Fibroblast of the aortic adventitia (primary cell): ENCODE measurements at places on chromosomes 5 and 9. TPM values are rescaled to one million over a fixed set of nuclear protein-coding genes. Genes with fewer than 3 reads are reported as not detected.

The RNF183 gene
- not detected in 2 replicates for total RNA-seq

The TMEM215 gene
- total RNA-seq, result not detected in 2 replicates

The GZMA gene
- not detected in 2 replicates for total RNA-seq

The ZBTB5 gene
- total RNA-seq, result 9.3 and 9.4 TPM in 2 replicates

The DMGDH gene
- total RNA-seq, result 4.2 and 7.3 TPM in 2 replicates

The ATOX1 gene
- total RNA-seq, result 28.6 and 66.6 TPM in 2 replicates

The SMIM23 gene
- total RNA-seq, result not detected in 2 replicates

DNA sequence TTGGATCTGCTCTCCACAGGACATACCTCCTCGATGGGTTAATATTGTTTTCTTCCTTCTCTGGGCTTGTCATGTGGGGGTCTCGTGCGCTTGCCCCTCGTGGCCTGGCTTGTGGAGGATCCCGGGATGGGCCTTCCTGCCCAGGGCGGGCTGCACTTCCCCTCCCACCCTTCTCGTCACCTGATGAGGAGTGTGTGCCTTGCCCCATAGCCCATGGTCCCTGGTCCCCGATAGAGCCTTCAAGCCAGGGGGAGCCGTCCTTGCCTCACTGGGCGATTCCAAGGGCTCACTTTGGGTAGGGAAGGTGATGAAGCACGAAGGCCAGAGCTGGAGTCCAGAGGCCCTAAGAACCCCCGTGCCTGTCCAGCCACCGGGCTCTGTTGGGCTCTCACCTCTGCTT lies 28.7 kb downstream of the DYNC2I2 start:
- DNase-seq, result no peak

DNA sequence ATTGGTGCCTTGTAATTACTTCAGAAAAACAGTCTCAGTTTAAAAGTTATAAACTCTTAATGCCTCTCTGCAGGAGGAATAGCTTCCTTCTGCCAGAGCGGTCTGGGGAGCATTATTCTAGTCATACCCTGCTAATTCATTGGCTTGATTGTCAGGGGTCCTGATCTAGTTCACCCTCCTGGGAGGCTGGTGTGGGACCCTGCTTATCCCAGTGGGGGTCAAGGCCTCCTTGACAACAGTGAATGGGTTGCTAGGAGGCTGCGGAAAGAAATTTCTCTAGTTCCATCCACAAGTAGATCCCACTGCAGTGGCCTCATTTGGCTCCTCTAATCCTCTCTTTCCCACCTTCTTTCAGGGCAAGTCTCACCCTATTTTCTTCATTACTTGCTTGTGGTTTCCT lies 105.7 kb downstream of the TMC1 start:
- DNase-seq, result no peak

- DNase-seq, result peak; percentile 47
These were observed 526.4 kb downstream of the NR2F1-AS1 start for GRCh38 chr5:93054424-93055163.

- peak; percentile 81 for DNase-seq
These were observed 17.5 kb downstream of the PTTG1 start for GRCh38 chr5:160439205-160439600.

DNA sequence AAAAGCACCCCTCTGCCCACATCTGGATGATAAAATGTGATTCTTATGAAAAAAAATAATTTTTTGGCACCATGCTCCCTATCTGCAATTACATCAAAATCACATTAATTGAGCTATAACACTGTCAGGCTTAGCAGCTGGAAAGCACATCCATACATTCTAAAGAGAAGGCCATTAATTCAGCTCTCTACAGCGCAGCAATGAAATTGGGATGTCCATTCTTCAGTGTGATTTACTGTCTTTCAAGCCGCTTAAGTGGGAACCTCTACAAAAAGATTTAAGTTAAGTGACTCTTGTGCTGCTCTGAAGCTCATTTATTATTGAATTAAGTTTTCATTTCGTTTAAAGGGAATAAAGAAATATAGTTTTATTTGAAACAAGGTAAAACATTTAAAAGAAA lies 171.3 kb downstream of the EBF1 start:
- no peak for DNase-seq

DNA sequence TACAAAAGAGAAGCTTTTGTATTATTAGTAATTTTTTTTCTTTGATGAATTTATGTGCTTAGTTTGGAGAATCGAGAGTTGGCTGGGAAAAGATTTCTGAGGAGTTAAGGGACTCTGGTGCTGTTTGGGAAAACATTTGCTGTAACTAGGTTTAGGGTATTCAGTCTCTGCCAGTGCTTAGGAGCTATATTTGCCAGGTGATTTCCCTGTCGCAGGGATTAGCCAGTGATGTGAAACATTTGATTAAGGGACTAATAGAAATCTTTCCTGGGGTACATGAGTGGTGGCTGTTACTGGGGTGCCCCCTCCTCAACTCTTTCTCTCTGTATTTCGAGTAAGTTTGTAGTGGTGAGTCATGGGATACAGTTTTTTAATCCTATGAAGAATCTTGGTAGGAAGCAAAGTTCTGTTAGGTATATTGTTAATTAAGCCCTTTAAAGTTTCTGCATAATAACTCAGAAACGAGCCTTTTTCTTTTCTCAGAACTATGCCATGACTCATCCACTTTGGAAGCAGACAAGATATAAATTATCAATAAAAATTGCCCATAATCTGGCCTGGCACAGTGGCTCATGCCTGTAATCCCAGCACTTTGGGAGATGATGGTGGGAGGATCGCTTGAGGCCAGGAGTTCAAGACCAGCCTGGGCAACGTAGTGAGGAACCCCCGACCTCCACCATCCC lies 18.6 kb downstream of the RGMB start:
- no peak for DNase-seq

DNA sequence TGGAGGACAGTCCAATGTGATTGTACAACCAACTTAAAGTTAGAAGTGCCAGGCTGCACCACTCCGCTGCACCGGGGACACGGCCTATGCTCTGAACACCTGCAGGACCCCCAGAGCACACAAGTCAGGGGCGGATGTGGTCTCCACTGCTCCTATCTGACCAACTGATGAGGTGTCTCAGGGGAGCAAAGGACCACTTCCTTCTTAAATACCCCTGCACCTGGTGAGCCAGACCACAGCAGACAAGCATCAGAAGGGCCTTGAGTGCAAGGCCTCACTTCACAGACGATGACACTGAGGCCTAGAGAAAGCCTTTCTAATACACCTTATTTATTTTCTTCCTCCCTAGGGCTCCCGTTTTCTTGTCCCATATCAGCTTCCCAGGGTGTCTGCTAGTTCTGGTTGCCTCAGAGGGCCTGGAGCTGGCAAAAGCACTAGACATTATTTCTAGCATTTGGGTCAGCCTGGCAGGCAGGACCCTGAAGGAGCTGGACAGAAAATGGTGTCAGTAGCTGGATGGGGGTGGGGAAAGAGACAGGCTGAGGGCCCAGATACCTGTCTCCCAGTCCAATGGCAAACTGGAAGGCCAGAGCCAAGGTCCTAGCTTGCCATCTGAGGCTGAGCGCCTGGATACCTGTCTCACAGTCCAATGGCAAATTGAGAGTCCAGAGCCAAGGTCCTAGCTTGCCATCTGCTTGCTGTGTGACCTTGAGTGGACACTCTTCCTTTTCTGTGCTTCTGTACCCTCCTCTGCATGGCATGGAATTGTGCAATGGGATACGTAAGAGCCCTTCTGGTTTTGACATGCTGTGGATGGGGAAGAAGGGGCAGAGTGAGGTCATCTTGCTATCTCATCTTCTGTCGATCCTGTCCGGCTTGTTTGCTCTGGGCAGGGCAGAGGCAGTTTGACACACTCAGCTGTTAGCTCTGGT lies 9.0 kb downstream of the CCDC69 start:
- no peak for DNase-seq

GRCh38 chr9:79341561-79341960 lies 230.2 kb upstream of the TLE4 start:
- DNase-seq, result no peak

- no peak for DNase-seq
These were observed 91.9 kb upstream of the PTPRD start for GRCh38 chr9:10704720-10705119.

- DNase-seq, result no peak
These were observed 220.6 kb downstream of the DMAC1 start for GRCh38 chr9:7578951-7579350.

GRCh38 chr9:35611230-35611797 lies 6.3 kb downstream of the TESK1 start:
- peak; percentile 44 for DNase-seq

DNA sequence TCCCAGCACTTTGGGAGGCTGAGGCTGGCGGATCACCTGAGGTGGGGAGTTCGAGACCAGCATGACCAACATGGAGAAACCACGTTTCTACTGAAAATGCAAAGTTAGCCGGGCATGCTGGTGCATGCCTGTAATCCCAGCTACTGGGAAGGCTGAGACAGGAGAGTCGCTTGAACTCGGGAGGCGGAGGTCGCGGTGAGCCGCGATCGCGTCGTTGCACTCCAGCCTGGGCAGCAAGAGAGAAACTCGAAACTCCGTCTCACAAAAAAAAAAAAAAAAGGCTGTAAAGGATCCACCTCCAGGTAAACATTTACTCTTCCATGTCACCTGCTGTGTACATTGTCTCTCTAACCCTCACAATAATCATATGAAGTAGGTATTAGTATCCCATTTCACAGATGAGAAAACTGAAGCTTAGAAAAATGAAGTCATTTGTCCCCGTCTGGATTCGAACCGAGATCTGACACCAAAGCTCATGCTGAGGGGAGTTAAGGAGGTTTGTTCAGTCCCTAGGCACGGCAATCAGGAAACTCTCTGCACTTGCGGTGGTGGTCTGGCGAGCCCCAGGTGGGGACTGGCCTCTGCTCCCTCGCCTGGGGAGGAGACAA lies 494 bp upstream of the DOCK2 start:
- no peak for DNase-seq

DNA sequence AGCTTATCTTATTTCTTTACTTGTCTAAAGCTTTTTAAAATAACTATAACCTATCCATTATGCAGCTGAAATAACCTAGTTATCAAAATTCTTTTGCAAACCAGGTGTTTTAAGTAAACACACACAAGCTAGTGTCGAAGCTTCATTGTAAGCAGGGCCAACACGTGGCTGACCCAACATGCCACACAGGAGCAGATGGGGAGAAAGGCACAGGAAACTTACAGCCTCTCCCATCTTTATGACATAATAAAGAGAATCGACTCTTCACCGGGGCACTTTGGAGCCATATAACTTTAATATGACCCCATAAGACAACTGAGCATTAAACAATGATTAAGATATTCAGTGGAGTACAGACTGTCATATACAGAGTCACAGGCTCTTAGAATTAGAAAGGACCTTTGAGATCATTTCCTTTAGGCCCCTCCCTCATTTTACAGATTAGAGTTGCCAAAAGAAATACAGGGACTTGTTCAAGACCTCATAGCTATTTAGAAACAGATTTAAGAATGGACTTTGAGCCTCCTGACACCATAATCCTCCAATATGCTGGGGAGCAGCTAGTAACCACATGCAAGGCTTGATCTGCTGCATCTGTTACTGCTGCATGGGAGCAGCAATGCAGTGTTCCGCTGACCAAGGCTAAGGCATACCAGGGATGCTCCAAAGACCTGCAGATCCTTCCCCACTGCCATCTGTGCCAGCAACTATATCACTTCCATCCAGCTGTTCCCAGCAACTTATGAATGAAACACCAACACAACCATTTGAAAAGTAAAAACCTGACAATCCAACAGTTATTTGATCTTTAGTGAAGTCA lies 75.4 kb downstream of the RASEF start:
- DNase-seq, result no peak

DNA sequence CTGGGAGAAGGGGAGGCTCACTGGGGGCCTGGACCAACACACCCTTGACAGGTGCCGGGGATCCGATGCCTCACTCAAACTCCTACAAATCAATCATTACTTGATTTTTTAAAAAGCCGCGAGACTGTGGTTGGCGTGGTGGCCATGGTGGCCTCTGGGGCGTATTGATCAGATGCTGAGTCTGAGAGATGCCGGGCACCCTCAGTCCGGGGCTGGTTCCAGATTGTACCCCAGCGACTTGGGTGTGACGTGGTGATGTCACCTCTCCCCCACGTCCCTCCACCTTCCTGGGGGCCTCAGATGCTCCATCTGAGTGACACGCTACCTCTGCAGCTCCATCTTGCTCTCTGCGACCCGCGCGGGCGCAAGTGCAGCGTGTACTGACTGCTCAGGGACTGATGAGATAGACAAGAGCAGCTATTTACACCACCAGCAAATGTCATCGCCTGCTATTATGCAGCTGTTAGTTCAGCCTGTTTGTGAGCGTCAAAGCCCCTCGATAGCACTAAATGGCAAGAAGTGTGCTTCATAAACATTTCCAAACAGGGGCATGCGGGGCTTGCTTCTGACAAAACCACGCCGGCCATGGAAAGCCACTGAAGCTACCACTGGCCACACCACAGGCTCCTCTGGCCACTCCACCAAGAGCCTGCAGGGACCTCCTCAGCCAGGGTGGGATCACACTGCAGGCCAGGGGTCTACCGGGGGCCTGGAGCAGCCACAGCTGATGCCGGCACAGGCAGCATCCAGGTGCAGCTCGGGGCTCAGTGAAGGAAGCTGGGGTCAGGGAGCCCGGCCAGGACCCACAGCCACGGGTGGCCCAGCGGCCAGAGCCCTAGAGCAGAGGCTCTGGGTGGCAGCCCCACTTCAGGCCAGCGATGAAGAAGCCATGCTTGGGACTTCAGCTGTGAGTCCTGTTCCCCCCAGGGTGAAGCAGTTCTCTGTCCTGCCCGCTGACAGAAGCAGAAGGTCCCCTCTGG lies 50.1 kb downstream of the SLC6A3 start:
- DNase-seq, result no peak

DNA sequence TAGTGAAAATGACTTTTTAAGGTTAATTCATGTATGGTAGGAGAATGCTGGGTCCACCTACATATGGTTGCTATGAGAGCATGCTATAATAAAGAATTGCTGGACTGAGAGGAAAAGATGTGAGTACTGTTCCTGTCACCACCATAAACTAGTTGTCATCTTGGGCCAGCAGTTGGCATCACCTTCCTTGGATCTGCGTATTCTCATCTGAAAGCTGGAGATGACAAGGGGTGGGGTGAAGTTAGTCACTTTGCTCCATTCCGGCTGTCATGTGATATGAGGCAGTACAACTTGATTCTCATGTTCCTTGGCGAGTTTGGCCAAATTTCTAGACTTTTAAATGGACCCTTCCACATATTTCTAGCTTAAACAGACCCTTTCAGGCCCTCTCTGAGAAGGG lies 33.3 kb downstream of the PIP5K1B start:
- DNase-seq, result no peak

- no peak for DNase-seq
These were observed 42.6 kb upstream of the ANKH start for GRCh38 chr5:14914193-14914592.

- no peak for DNase-seq
These were observed 18.3 kb downstream of the SH3TC2 start for GRCh38 chr5:149044453-149045088.

GRCh38 chr9:129467004-129467588 lies 153.8 kb downstream of the C9orf50 start:
- DNase-seq, result no peak

GRCh38 chr5:126615286-126615685 lies 14.5 kb downstream of the PHAX start:
- DNase-seq, result no peak
